Left kidney (tissue), 8 donors: ENCODE measurements at places on chromosomes 11 and 22. TPM values are rescaled to one million over a fixed set of nuclear protein-coding genes. Genes with fewer than 3 reads are reported as not detected.

- no peak for DNase-seq
Measured at GRCh38 chr11:5713695-5714094, 22.6 kb upstream of the OR56B1 start.

DNA sequence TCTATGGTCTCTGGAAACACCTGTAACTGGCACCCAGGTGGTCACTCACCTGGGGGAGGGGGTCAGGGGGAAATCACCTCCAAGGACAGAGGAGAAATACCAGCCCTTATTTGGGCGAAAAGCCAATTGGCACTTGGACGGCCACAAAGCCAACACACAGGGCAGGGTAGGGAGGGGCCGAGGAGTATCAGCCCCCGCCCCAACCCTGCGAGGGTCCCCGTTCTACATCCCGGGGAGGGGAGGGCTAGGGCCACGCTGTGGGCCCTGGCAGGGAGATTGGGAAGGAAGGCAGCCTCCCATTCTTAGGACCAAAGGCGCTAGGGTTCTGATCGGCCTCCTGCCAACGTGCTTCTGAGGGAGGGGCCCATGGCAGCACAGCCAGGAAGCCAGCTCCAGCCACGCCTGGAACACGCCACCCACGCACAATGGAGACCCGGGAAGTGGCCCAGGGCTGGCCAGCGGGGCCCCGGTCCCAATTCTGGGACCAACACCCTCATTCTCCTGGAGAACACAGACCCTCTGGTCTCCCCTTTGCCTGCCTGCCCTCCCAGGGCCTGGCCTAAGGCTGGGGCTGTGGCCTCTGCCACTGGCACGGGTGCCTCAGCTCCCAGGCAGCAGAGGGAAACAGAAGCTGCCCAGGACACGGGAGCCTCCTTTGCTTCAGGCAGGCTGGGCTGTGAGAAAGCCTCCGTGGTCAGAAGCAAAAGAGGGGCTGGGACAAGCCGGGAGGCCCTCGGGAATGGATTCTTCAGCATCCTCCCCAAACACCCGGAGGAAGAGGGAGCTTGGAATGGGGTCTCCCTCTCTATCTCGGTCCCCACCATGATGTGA lies 7.4 kb downstream of the CBX6 start:
- DNase-seq, result no peak

OR4D5 gene
- polyA plus RNA-seq, result not detected

DNA sequence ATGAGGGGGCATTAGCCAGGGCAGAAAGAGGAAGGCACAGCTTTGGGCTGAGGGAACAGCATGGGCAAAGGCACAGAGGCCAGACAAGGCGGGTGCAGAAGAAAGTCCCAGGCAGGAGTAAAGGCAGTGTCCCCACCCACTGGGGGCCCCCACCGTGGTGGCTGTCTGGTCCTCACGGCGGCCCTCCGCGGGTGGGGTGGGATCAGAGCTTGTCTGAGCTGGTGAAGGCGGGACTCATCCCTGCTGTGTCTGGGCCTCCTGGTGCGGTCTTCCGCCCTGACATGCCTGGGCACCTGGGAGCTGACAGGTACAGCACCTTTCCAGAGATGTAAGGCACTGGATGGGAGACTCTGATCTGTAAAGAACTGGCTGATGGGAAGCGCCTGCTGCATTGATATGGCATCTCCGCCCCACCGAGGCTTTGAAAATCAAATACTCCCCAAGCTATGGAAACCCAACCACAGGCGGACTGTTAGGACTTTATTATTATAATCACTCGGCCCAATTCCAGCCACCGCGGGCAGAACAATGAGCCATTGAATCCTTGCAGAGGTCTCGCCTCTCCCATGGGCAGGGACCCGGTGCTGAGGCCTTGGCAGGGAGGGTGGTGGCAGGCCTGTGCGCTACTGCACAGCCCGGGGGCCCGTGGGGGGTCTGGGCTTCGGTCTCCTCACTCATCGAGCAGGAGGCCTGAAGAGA lies 14.2 kb upstream of the GNB1L start:
- DNase-seq, result no peak

SDF2L1 gene
- 13.1 TPM for polyA plus RNA-seq

DNA sequence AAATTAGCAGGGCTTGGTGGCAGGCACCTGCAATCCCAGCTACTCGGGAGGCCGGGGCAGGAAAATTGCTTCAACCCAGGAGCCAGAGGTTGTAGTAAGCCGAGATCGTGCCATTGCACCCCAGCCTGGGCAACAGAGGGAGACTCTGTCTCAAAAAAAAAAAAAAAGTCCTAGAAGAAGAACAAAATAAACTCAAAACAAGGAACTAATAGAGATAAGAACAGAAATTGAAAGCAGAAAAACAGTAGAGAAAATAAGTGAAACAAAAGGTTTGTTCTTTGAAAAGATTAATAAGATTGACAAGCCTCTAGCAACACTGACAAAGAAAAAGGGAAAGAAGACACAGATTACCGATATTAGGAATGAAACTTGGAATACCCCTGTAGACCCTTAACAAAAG lies 45.1 kb upstream of the CBX7 start:
- no peak for DNase-seq

DNA sequence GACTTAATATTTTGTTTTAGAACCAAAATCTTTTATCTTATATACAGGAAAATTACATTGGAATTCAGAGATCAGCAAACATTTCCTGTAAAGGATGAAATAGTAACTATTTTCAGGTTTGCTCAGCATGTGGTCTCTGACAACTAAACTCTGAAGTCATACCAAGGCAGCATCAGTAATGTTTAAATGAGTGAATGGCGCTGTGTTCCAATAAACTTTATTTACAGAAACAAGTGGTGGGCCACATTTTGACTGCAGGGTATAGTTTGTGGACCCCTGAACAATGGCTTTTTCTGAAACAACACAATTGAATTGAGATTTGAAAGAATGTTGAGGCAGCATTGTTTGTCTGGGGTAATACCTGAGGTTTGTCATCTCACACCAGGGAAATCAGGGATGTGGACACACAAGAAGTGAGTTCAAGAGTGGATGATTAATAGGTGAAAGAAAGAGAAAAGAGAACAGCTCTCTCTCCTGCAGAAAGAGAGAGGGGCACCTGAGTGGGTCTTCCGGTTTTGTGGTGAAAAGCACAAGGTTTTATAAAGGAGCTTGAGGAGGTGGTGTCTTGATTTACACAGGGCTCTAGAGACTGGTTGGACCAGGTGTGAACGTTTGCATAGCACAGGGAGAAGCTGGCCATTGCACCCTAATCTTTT lies 113.5 kb upstream of the VPREB1 start:
- DNase-seq, result no peak

DNA sequence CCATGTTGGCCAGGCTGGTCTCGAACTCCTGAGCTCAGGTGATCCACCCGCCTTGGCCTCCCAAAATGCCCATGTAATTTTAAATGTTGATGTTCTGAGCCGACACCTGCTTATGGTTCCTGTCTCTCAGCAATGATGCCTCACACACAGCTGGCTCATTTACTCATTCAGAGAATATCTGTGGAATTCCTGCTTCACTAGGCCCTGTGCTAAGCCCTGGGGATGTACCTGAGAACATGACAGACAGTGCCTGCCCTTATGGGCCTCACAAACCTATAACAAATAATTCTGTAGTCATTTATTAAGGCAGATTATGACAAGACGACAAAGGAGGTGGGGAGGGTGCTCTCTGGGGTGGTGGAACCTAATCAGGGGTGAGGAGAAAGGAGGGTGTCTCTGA lies 93.7 kb downstream of the PRR5L start:
- DNase-seq, result no peak

TRIM49 gene
- not detected for polyA plus RNA-seq

- DNase-seq, result no peak
Measured at GRCh38 chr22:19598054-19598855, 74.0 kb upstream of the CLDN5 start.

APOBEC3F gene
- 8.5 TPM for polyA plus RNA-seq

GRCh38 chr22:21939461-21939913 lies 13.2 kb downstream of the PPM1F start:
- no peak for DNase-seq

GRCh38 chr22:20393705-20394476 lies at the start of gene ZNF74:
TSS of gene ZNF74 (plus strand) at chr22:20394151. CDS start at chr22:20394629, 478 bp downstream.
- peak; percentile 90 for DNase-seq

DNA sequence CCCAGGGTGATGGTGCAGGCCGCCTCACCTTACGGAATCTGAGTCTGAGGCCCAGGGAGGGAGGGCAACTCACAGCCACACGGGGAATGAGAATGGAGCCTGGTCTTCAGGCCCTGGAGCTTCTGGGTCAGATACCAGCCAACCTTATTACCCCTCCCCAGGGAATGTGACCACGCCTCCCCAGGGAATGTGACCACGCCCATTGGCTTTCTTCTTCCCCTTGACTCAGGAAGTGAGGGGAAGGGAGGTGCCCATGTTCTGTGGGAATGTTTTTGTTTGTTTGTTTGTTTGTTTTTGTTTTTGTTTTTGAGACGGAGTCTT lies 57.5 kb upstream of the RBFOX2 start:
- no peak for DNase-seq

- no peak for DNase-seq
Measured at GRCh38 chr11:60318726-60319125, 8.3 kb upstream of the MS4A6E start.

- DNase-seq, result no peak
Measured at GRCh38 chr22:35740616-35741015, 22.9 kb downstream of the APOL5 start.

DNA sequence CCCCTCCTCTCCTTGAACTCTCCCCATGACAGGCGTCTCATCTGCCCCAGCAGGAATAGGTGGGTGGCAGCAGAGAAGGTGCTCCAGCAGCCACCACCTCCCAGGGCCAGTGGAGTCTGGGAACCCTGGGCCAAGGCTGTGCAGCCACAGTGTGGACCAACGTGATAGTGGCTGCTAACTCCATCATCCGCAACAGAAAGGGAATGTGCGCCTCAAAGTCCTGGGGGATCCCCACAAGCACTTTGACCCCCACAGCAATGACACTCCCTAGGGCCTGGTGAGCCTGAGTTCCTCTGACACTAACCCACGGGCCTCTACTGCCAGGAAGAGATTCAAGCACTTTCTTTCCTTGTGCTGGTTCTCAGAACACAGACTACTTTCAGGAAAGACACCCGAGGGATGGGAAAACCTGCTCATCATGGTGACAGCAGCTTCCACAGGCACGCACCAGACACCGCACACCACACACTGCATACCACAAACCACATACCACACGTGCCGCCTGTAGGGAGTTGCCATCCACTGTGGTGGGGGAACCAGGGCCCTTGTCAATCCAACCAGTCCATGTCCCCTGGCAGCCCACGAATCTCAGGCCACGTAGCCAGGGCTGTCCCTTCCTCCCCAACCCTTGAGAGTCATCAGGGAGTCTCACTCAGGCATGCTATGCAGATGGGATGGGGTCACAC lies 3.4 kb upstream of the SLC25A1 start:
- DNase-seq, result no peak

GRCh38 chr22:20619045-20619892 lies 111.9 kb downstream of the MED15 start:
- no peak for DNase-seq
